ENCODE measurements at places on chromosomes 6 and 20.

- peak; percentile 96 for DNase-seq
These were observed 240.9 kb downstream of the PHACTR1 start for GRCh38 chr6:12957321-12958051.

DNA sequence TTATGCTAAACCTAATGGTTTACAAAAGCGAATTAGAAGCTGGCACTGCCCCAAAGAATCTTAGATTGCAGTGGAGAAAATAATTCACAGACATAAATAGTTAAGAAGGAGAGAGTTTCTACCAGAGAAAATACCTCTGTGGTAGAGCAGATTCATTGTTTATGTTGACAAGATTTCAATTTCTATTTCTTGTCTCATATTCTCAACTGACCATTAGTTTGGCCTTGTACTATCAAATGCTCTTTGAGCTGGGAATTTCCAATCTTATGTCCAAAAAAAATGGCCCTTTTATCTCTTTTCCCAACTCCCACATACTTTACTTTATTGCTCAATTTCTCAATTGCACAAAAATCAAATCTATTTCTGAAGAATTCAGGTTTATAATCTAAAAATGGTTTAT, 804.1 kb upstream of the CITED2 start:
- DNase-seq, result no peak

- no peak for DNase-seq
These were observed 17.0 kb downstream of the CRISP1 start for GRCh38 chr6:49849213-49849907.

GRCh38 chr6:70663881-70664466, 3.7 kb upstream of the SMAP1 start:
- DNase-seq, result peak; percentile 11

GRCh38 chr20:32112841-32113240, 3.3 kb downstream of the TM9SF4 start:
- no peak for DNase-seq

- DNase-seq, result no peak
These were observed 21.9 kb downstream of the ATXN1 start for GRCh38 chr6:16739329-16739801.

GRCh38 chr6:19934996-19935591, 97.9 kb downstream of the ID4 start:
- DNase-seq, result no peak

DNA sequence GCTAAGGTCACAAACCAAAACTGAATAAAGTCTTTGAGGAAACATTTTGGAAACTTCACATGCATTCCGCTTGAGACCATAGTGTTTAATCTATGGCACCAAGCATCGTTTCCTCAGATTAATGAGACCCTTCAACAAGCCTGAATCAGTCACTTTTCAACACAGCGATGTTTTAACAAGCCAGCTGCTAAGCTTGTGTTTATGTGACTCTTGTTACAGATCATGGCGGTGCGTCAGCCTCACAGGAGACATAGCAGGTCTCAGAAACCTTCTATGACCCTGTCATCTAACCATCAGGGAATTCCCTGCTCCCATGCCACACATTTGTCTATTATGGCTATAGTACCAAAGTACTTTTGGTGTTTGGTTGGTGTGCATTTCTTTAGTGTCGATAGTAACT, 57.2 kb downstream of the MTFR2 start:
- DNase-seq, result no peak

DNA sequence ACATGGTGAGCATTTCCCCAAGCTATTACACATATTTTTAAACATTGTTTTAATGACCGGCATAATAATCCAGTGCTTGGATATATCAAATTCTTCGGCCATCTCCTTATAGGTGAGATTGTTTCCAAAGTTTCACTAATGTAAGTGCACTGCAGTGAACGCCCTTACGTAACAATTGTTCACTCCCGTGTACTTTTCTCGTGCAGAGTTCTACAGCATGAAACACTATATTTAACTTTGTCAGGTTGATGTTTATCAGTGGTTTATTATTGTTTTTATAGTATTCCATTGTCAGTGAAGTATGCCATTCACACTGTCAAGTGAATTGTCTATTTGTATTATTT, 3.4 kb upstream of the GZF1 start:
- DNase-seq, result no peak

GRCh38 chr6:157046776-157047175, 269.6 kb downstream of the ARID1B start:
- no peak for DNase-seq

DNA sequence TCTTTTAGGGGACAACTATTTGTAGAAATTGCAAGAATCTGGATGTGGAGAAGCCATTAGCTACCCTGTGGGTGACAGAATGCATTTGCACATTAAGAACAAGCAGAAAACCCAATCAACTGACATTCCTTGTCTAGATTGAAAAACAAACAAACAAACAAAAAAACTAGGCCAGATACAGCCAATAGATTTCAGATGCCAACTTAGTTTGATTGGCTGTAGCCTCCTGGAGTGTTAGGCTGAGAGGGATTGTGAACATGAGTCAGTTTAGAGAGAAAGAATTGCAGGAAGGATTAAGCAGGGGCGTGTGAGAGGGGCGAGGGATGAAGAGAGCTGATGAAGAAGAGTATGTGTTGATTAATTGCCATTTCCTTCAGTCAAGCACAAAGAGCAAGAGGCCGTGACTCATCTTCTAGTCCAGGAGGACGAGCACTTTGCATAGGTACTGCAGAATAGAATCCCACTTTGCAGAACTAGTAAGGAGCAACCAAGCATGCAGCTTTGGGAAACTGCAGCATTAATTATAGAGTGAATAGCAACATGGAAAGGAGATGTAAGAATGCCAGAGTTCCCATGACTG, 188.0 kb upstream of the RAB32 start:
- DNase-seq, result no peak

- DNase-seq, result no peak
These were observed 19.3 kb downstream of the UQCC2 start for GRCh38 chr6:33692078-33692759.

- DNase-seq, result no peak
These were observed 272.9 kb upstream of the SUPT3H start for GRCh38 chr6:45650524-45651135.

GRCh38 chr20:58636983-58637421, 14.1 kb upstream of the STX16 start:
- no peak for DNase-seq

DNA sequence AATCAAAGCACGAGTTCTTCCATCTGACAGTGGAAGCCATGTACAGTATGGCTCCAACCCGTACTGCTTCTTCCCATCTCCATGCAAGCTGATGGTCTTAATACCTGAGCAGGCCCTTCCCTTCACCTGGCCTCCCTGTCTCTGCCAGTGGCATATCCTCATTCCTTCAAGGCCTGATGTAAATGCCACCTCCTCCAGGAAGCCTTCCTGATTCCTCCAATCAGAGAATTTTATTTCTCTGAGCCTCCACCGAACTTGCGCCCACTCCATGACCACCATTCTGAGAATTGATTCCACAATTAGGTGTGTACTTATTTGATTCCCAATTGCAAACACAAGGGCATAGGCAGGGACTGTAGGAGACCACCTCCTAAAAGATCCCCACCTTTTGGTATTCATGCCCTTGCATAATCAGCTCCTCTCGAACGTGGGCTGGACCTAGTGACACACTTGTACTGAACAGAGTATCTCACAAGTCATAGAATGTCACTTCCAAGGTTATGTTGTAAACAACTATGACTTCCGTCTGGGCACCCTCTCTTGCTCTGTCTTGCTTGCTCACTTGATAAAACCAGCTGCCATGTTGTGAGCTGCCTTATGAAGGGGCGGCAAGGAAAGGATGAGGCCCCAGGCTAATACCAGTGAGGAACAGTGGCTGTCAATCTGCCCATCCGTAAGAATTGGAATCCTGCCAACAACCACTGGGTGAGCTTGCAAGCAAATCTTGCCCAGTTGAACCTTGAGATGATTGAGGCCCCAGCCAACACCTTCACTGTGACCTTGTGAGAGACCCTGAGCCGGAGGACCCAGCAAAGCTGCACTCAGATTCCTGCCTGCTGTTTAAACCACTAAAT, 38.8 kb downstream of the CPNE5 start:
- no peak for DNase-seq

DNA sequence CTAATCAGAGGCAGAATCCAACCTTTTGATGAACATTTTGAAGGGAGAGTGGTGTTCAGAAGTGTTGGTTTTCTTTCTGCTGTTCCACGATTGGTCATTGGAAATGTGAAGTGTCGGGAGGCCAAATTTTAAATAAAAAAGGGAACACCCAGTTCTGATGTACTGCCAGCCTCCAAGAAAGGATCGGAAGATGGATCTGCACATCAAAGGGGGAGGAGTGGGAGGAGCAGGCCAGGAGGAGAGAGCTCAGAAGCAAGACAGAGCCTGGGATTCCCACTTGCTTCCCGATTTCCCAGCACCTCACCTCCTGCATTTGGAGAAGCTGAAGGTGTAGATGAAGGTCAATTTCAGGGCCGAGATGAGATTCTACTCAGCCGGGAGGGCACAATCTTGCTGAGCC, 55.9 kb upstream of the NAA20 start:
- no peak for DNase-seq

GRCh38 chr20:57088436-57088835, 178.0 kb downstream of the BMP7 start:
- no peak for DNase-seq

- no peak for DNase-seq
These were observed 240.3 kb downstream of the TPBG start for GRCh38 chr6:82603871-82604270.

DNA sequence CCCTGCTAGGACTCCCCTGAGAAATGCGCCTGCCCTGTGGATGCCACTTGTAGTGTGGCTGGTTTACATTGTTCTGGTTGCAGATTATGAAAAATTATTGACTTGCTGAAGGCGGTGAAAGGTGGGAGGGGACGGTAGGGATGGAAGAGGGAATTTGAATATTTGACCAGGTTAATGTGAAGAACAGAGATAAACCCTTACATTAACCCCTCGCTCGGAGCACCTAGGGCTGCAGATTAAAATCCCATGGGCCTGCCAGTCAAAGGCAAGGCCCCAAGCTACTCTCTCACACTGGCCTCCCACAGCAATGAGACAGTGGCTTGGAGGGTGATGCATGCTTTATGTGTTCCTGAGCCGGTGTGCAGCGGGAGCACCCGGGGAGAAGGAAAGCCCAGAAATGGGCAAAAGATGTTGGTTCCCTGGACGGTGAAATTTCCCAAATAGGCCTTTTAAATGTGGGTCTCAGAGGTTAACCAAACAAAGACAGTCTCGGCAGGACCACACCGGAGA, 2.5 kb downstream of the FOXF2 start:
- no peak for DNase-seq

- no peak for DNase-seq
These were observed 17.1 kb upstream of the GMNN start for GRCh38 chr6:24757611-24758010.

GRCh38 chr6:11317885-11318771, 85.7 kb upstream of the NEDD9 start:
- peak; percentile 88 for DNase-seq

- DNase-seq, result no peak
These were observed 60.9 kb downstream of the PGM3 start for GRCh38 chr6:83132121-83132520.

GRCh38 chr6:101883505-101883904, 490.0 kb downstream of the GRIK2 start:
- no peak for DNase-seq

- no peak for DNase-seq
These were observed 217.3 kb downstream of the ARID1B start for GRCh38 chr6:156994215-156995076.

- DNase-seq, result no peak
These were observed 1353.4 kb upstream of the GJE1 start for GRCh38 chr6:140779341-140779740.

GRCh38 chr6:53446151-53446550, 97.4 kb upstream of the ELOVL5 start:
- DNase-seq, result no peak

- DNase-seq, result no peak
These were observed 2.6 kb upstream of the BPIFB4 start for GRCh38 chr20:33076662-33077372.

- no peak for DNase-seq
These were observed 1.8 kb upstream of the RNF24 start for GRCh38 chr20:4017051-4017712.

- no peak for DNase-seq
These were observed 192.2 kb downstream of the GJA10 start for GRCh38 chr6:90086517-90086916.

DNA sequence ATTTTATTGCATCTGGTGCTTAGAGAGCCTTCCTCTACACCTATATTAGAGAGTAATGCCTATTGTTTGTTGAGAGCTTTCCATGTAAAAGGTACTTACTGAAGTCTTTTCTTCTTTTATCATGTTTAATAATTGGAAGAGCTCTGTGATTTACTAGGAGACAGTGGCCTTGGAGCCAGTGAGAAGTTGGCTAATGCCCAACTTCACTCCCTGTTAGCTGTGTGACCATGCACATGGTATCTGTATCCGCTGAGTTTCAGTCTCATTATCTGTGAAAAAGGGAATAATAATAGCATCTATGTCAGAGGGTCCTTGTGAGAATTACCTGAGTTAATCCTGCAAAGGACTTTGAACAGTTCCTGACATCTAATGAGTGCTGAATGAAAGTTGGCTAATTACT, 105.0 kb downstream of the CD109 start:
- no peak for DNase-seq

GRCh38 chr6:168196385-168196860, 117.4 kb upstream of the FRMD1 start:
- DNase-seq, result no peak

DNA sequence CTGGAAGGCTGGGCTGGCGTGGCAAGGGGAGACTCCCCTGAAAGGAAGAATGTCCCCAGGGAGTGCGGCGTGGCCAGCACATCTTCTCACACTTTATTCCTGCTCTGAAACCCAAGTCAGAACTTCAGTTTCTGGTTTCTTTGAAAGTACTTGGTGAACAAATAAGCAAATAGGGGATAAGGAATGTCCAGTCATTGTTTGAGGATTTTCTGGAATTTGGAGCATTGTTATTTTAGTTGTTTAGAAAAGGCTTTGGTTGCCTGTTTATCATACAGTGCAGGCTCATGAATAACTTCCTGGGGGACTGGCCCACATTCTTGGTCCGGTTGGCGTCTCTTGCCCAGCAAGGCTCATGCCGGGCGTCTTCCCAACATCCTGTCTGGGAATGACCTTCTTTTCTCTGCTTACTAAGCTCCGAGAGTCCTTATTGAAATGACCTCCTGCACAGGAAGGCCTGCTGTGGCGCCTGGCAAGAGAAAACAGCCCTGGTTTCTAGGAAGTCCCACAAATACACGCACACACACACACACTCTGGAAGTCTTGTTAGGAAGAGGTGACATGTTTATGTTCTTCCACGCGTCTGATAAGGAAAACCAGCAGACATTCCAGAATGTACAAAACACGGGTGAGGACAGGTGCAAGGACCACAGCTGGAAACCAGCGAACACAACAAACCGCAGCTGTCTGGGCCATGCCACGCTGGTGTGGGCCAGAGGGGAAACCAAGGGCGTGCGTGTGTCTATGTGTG, 71.9 kb downstream of the TMEM170B start:
- peak; percentile 41 for DNase-seq

DNA sequence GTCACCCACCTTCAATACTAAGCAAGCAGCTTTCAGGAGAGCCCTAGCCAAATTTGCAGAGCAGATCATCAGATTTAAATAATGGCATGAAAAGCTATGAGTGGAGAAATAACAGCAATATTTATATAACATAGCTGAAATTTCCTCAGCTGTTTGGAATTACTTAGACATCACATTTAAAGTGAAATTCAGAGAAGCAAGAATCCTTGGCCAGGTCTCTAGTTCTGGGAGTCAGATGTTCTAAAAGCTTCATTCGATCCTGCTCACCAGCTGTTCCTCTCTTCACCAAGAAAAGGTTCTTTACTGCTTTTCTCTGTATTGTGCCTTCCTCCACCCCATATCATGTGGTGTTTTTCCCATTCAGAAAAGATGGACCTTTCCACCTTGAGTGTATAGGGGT, 152.3 kb upstream of the JAG1 start:
- DNase-seq, result no peak

- DNase-seq, result no peak
These were observed 584 bp downstream of the C20orf141 start for GRCh38 chr20:2815242-2815900.

All from posterior cingulate gyrus (tissue), 11 donors.